Dermis microvascular lymphatic vessel endothelial cell (primary cell): ENCODE measurements at places on chromosomes 7 and 10.

DNA sequence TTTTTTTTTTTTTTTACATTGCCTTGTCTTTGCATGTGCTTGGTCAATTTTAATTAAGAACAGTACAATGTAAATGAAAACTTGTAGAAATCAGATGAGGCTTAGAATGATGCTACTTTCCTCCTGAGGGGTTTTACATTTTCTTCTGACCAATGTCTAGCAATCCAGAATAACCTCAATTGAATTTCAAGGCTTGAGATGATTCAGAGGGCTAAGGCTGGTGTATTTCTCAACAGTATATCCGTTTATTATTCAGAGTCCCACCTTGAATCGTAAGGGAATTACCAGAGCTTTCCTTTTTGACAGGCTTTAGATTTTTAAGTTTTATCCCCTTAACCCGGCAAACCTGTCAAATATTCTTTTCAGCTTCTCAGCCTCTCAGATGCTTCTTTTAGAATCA is 231.2 kb upstream of the STK17A start:
- no peak for DNase-seq

DNA sequence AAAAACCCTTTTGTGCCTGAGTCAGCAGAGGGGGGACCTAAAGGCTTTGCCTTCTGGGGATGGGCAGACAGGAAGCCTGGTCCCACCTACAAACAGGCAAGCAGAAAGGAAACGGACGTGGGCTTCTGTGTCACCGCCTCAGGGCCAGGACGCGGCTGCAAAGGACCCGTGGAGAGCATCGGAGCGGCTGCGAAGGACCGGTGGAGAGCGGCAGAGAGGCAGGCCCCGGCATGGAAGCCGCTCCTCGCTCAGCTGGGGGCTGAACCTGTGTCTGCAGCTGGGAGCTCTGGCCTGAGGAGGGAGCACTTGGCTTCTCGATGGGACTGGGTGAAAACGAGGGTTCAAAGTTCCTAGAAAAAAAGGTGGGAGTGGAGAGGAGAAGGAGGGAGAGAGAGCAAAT is 125.4 kb upstream of the PPP2R2D start:
- no peak for DNase-seq

DNA sequence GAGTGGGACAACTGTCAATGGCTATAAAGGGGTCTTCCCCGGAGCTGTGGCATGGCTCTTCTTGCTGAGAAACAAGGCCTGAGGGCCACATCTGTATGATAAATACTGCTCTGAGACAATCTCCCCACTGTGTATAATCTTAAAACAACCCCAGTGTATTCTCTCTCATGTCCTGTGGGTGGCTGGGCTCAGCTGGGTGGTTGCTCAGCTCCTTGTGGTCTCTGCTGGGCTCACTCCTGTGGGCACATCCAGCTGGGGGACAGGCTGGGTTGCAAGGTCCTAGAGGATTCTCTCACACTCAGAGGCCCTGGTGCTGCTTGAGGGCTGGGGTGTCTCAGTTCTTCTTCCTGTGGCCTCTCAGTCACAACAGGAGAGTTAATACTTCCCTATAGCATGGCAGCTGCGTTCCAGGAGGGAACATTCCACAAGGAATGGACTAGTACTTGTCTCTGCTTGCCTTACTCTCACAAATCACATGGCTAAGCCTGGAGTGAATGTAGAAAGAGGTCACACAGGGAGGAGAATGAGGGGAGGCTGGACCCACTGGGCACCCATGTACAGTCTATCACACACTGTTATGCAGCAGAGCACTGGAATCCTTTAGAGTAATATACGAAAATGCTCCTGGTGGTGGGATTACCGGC is 4.5 kb upstream of the EEPD1 start:
- DNase-seq, result no peak

DNA sequence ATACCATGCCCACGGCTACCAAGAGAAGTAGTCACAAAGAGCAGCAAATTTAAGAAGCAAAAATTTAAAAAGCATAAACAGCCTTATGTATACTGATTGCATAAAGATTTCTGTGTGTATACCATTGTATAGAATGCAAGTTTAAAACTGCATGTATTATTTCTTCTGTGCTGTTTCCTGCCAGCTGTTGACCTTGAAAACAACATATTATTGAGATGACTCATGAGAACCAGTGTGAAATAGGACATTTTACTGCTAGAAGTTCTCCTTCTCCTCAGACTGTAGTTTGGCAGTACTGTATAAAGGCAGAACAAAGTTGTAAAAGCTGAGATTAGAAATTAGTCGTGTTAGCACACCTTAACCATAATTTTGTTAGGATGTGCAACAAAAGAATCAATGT is 42.3 kb upstream of the SGCE start:
- DNase-seq, result peak; percentile 91

GRCh38 chr7:155167706-155168365 is 97.7 kb downstream of the HTR5A start:
- DNase-seq, result no peak

GRCh38 chr7:3922175-3922635 is 621.2 kb downstream of the SDK1 start:
- DNase-seq, result peak; percentile 83

DNA sequence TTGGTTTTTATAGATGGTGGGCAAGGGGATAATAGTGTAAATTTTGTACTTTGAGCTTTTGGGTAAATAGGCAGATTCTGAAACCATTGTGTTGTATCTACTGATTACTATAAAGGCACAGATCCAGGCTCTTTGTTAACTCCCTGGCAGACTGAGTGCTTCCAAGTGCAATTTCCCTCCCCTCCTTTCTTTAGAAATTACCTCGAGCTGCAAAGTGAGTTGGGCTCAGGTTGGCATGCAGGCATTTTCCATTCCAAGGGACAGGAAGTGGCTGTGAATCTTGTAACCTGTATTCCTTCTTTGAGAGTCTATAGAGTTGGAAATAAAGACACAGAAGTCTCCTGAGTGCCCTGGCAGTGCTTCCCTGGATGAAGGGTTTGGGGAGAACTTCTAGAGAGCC is 494.2 kb upstream of the GALNT17 start:
- DNase-seq, result no peak

GRCh38 chr10:132293813-132294520 is 13.8 kb downstream of the STK32C start:
- DNase-seq, result no peak
